ENCODE measurements at places on chromosomes 12 and 14. TPM values are rescaled to one million over a fixed set of nuclear protein-coding genes. Genes with fewer than 3 reads are reported as not detected.

DNA sequence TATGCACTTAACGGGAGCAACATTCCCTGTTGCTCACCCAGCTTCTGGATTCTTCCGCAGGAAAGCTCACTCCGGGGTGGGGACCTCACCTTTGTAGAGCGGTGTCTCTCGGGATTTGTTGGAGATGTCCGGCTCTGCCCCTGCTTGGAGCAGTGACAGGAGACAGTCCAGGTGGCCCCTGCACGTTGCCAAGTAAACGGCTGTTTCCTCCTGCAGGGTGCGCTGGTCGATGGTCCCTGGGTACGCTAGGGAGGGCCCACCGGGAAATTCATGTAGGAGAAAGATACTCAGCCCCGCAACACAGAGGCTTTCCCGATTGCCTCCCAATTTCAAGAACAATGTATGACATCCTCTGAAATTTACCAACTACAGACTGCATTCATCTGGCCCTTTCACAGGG, 23.1 kb downstream of the ASB2 start:
- no peak for DNase-seq

DNA sequence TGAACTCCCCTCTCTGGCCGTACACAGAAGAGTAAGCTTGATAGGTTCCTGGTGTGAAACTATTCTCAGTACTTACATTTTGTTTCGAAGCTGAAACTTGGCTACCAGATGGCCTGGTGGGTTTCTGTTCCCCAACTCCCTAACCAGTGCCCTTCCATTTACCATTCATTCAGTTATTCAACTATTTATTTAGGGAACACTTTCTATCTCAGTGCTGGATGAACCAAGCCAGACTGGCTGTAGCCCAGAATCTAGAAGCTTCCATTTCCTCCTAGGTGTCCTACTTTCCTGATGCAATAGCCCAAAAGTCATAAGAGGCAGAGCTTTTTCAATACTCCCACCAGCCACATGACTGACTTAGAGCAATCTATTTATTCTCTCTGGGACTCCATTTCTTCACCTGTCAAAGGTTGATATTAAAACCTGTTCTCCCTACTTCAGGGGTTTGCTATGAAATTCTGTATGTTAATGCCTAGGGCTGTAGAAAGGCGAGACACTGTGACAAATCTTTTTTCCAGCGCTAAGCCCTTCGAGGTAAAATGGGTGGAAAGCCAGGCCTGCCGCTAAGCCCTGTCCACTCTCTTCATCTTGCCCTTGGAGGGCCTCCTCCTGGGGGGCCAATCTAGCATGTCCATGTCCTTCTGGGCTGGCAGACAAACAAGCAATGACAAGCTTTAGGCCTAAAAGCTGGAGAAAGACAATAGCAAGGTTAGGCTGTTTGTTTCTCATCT, 8.1 kb upstream of the IRF2BPL start:
- no peak for DNase-seq

Gene LYSET
- 7.0 TPM for total RNA-seq

Gene PSMC6
- total RNA-seq = 41.5 TPM

DNA sequence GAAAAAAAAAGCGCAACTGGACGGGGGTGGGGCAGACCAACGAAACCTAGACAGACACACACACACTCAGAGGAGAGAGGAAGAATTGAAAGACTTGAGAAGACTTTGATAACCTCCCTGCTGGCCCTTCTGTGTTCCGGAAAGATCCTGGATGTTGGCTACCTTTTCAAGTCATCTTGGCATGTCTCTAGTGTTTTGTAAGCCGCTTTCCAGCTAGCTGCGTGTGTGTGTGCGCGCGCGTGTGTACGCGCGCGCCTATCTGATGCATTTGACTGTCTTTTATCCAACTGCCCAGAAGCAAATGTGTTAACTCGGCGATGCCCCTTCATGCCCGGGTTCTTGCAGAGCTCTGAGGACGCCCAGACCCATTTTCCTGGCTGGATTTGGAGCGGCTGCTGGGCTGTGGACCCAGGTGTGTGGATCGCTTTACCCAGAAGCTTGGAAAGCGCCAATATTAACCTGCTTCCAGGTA, 664 bp downstream of the LRFN5 start:
- no peak for DNase-seq

DNA sequence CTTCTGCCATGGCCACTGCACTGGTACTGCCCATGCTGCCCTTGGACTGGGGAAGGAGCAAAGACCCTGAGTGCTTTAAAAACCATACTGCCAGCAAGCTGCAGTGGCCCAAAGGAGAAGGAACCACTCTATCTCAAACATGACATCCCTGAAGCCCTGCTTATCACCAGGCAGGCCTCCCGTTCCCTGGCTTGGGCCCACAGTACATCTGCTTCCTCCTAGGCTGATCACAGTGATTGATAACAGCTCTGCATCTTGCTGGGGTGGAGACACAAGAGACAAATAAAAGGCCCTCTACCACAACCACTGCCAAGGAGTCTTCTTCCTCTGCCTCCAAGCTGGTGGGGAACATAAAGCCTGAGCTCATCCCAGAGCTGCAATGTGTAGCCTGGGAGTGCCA, 567.5 kb downstream of the TRHDE start:
- DNase-seq = no peak

Gene ASB2
- 1.1 TPM for total RNA-seq

Gene MUCL1
- total RNA-seq = not detected

Gene DYNC1H1
- total RNA-seq = 455 TPM

- no peak for DNase-seq
Observed at GRCh38 chr12:112153893-112154219, 28.5 kb downstream of the TRAFD1 start.

DNA sequence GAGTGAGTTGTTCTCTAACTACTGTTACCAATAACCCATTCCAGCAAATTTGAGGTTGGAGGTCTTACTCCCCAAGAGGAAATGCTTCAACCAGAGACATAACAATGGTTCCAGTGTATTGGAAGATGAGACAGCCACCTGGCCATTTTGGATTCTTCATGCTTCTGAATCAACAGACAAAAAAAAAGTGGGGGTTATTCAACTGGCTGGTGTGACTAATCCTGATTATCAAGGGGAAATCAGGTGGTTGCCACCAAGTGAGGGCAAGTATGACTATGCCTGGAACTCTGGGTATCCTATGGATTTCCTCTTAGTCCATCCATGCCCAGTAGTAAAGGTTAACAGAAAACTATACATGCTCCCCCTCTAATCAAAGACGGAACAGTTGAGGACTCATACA, 29.9 kb upstream of the ZNF641 start:
- DNase-seq = no peak

Gene SLC17A8
- total RNA-seq = not detected

GRCh38 chr12:91836264-91836663, 309.4 kb downstream of the BTG1 start:
- no peak for DNase-seq

DNA sequence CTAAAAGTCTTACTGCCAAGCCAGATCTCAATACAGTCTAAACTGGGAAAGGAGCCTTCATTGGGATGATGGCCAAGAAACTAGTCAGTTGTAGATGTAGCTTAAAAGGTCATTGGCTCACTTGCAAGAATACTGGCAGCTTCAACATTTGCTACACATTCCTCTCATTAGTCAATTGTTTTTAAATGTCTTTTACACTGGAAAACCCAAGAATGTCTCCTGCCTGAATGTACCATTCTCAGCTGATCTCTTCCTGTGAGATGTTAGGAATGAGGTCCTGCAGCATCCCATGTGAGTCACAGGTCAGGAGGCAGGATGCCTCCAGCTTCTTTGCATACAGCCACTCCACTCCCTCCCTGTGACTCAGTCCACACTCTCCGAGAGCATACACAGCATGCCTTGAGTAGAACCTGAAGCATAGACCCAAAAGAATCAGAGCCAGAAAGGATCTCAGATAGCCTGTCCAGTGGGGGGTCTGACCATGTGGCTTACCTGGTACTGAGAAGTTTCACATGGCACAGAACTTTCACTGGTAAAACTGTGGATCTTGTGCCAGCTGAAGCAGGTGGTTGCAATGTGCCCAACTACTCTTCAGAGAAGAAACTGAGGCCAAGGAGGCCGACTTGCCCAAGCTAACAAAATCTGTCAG, 56.0 kb upstream of the HECTD1 start:
- no peak for DNase-seq

GRCh38 chr14:70416338-70416724, 559 bp downstream of the SYNJ2BP start:
- DNase-seq = no peak

DNA sequence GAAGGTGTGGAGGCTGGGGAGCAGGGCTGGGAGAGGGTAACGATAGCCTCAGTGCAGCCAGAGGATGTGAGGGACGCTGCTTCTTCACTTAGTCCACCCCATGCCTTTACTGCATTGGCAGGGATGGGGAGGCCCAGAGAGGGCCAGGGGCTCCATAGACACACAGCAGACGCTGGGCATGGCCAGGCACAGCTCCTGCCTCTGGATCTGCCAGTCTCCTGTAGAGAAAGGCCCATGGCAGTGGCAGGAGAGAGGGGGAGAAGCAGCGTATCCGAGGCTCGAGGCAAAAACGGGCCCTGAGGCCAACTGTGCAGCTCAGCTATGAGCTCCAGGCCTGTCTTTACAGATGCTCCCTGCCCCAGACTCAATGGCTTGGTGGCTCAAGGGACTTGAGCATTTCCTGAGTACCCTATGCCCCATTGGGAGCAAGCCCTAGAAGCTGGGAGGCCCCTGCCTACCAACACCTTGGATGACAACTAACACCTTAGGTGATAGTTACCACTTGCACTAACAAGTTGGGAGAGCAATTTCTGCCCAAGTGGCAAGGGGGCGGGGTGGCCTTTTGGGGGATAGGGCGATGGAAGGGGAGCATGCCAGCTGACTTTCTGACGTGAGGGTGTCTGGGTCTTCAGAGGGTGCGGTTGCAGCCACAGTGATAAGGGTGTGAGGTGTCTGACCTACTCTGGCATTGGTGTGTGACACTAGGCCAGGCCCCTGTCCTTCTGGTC, 5.0 kb upstream of the LBHD2 start:
- no peak for DNase-seq

- DNase-seq = no peak
Observed at GRCh38 chr12:28079539-28079938, 107.0 kb upstream of the PTHLH start.

Gene RNASE8
- not detected for total RNA-seq

- DNase-seq = no peak
Observed at GRCh38 chr12:105201299-105201698, 34.7 kb downstream of the APPL2 start.

DNA sequence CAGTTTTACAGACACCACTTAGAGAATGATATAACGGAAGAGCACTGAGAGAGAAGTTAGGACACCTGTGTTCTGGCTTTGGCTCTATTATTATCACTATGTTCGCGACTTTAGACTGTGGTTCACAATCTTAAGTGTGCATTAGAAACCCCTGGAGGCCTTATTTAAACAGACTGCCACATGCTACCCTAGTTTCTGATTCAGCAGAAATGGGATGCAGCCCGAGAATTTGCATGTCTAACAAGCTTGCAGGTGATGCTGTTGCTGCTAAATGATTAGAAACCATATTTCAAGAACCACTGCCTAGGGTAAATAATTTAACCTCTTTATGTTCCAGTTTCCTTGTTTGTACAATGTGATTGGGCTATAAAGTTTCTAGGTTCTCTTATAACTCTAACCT, 3.6 kb upstream of the RAD51AP1 start:
- no peak for DNase-seq

DNA sequence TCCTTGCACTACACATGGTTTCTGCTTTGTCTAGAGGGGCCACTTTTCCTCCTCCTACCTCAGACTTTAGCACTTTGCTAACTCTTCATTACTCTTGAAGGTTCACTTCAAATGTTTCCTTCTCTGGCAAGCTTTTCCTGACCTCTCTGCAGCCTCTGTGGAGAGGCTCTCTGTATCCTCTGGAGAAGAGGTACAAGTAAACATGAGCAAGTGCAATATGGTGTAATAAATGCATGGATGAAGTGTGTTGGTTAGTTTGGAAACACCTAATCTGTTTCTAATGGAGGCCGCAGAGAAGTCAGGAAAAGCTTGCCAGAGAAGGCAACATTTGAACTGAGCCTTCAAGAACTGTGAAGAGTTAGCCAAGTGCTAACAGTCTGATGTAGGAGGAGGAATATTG, 329.3 kb downstream of the GRIN2B start:
- no peak for DNase-seq

DNA sequence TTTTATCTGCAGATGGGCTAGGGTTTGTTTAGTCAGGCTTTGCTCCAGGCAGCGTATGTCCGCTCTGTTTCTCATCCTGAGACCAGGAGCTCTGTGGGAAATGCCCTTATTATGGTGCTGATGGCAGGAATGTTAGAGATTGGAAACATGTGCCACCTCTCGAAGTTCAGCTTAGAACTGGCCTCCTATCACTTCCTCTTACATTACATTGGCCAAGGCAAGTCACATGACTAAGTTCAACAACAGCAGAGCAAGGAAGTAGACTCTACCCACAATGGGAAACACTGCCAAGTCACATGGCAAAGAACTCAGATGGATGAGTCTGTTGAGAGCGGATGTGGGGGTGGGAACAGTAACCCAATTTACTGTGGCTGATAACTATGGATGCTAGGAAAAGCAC, 161.9 kb upstream of the WSCD2 start:
- DNase-seq = no peak

DNA sequence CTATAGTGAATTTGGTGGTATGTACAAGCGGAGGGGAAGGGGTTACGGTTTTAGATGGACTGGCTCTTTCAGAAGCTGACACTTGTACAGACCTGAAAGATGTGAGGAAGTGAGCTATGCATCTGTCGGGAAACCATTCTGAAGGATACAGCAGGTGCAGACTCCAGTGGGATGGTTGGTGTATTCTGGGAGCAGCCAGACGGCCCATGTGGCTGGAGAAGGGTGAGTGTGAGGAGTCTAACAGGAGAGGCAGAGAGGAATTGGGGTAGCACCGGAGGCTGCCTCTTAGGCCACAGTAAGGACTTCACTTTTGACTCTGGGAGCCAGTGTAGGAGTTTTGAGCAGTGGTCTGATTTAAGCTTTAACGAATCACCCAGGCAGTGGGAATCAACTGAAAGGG, 90.7 kb downstream of the APAF1 start:
- DNase-seq = no peak

Gene KRT6C
- total RNA-seq = not detected

DNA sequence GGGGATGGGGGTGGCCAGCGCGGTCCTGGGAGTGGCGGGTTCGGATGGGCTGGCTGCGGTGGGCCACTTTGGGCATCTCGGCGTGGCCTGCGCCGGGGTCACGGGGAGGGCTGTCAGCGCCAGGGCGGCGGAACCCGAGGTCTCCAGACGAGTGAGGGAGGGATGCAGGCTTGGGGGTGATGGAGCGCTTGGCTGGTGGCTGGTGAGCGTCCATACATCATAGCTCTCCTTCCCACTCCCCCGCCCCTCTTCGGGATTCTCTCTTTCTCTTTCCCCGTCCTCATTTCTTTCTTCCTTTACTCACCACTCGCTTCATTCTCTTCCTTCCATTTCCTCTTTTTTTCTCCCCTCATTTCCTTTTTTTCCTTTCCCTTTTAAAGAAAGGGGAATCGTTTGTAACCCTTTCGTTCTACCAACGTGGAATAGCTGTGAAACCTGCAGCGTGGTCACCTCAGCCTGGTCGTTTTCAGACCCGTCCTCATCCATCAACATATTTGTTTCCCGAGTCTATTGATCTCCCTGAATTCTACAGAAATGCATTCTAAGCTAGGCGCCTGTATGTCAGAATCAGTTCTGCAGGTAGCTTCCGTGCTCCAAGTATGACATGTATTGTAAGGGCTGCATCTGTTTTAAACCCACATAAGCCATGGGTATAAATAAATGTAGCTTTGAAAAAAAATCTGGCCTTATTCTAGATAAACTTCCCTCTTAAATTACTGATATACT, 260.3 kb upstream of the E2F7 start:
- DNase-seq = no peak

Measured in hematopoietic multipotent progenitor cell (in vitro differentiated cells).